ENCODE measurements at places on chromosomes 7 and 10.

DNA sequence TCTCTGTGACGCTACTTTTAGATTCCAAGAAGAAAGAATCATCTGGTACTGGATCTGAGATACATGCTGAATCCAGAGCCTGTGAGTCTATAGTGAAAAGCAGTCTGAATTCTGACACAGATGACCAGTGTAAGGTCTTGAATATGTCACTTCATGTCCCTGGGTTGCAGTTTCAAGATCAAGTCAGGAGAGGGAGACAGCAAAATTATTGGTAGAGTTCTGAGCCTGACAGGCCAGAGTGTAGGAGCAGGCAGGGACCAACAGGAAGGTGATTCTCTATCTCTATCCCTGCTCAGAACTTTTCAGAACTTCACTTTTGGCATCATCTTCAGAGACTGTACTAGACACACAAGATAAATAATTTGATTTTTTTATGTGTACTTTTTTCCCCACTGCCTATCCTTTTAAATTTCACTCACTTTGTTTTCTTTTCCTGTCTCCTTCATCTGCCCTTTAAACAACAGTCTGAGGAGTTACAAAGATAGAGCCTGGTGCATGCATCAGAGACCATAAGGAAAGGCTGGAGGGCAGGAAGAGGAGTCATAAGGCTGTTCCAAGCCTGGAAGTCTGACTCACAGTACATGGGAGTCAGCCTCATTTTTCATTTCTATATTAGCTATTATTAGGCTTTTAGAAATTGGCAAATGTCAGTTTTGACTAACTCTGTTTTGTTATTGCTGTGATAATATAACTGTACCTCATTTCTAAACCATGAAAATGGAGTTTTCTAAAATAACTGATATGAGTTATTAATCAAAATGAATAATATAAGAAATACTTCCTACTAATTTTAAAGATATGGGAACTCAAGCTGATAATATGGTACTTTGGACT is 120.2 kb upstream of the TMEM229A start:
- no peak for DNase-seq

- no peak for DNase-seq
Observed at GRCh38 chr10:95458871-95459270, 102.3 kb downstream of the SORBS1 start.

DNA sequence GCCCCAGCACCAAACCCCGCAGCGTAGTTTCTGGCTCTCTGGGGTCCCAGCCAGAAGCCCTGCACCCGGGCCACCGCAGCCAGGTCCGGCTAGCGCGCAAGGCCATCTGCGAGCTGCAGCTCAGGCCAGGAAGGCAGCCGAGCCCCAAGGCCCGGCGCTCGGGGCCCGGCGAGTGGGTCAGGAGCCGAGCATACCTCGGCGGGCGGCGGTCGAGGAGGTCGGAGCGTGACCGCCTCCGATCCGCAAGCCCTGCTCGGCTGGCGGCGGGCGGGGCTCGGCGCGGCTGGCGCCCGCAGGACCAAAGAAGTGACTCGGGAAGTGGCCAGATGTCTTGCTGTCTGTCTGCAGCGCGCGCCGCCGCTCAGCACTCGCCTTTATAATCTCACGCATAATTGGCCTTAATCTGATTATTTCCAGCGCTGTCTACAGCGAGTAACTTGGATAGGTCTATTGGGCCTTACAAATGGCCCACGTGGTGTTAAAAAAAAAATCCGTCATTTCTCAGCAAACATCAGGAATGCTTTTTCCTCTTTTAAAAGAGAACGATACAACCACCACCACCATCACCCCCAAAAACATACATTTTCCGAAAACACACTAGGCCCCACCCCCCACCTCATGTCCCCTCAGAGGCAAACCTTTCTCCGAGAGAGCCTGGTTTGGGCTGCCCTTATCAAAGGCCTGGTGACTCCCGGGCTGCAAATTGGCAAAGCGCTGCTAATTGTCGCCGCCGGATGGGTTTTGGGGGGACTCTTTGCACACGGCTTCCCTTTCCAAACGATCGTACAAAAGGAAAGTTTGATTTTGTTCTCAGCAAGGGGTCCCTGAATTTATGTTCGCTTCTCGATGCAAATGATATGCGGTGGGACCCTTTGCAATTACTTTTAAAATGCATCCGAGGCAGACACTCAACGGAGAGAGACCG is at the start of gene DRGX:
DRGX (minus strand) TSS at position 349 of the 925 bp plus-strand sequence. CDS start 649 bp downstream, outside the sequence.
- no peak for DNase-seq

- no peak for DNase-seq
Observed at GRCh38 chr10:134247-135131, 766 bp upstream of the ZMYND11 start.

DNA sequence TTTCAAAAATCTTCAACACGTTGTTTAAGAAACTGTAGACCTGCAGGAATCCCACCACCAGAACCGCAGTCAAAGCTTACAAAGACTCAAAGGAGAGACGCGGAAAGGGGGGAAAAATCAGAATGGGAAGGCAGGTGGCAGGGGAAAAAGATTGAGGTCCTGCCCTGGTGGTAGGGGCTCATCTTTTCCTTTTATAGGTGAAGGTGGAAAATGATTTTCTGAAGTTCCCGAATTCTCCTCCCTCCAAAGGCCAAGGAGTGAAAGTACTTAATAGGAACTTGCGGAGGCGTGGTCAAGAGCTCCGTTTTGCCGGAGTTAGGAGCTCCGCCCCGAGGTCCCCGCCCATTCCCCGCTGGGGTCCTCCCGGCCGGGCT is 724 bp downstream of the BBIP1 start:
- peak; percentile 90 for DNase-seq

GRCh38 chr7:143892527-143893300 is 9.3 kb downstream of the TCAF1 start:
- DNase-seq, result no peak

- no peak for DNase-seq
Observed at GRCh38 chr10:62182171-62182570, 86.5 kb downstream of the RTKN2 start.

- no peak for DNase-seq
Observed at GRCh38 chr7:155363852-155364600, 66.3 kb downstream of the INSIG1 start.

DNA sequence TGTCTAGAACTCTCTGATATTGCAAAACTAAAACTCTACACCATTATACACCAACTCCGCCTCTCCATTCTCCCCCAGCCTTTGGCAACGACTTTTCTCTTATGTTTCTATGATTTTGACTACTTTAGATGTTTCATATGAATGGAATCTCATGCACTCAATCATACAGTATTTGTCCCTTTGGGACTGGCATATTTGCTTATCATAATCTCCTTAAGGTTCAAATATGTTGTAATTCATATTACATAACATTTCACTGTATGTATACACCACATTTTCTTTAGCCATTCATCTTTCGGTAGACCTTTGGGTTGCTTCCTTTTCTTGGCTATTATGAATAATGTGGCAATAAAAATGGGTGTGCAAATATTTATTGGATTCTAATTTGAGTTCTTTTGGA is 164.4 kb downstream of the ARL4A start:
- no peak for DNase-seq

DNA sequence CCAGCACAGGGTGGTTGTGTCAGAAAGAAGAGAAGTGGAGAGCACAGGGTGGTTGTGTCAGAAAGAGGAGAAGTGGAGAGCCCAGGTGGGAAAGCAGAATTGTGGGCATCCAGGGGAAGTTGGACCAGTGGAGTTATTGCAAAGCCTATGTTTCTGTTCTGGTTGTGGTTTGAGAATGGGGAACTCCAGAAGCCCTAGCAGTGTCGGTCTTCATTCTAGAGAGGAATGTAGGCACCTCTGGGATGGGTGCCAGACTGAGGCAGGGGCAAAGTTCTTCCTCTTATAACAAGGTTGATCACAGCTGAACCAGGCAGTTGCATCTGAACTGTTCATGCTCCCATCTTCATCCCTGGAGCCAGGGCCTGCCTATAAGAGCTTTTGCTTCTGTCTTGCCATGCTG is 954 bp downstream of the FSCN3 start:
- DNase-seq, result no peak

- DNase-seq, result no peak
Observed at GRCh38 chr10:75029857-75030256, 81.6 kb upstream of the SAMD8 start.

DNA sequence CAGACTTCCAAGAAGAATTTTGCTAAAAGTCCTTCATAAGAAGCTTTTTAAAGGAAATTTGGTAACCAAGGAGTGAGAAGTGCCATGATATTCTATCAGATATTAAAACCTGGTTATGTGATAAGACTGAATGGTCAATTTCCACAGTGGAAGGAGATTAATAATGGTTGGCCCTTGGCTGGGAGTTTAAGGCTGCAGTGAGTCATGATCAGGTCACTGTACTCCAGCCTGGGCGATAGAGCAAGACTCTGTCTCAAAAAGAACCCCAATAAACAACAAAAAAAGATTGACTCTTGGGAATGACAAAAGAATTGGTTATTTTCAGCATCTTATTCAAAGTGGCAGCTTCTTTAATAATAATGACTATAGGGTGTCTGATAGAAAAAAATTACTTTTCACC is 37.2 kb downstream of the EXOC4 start:
- DNase-seq, result no peak

GRCh38 chr7:37732253-37732652 is 48.7 kb downstream of the GPR141 start:
- no peak for DNase-seq

DNA sequence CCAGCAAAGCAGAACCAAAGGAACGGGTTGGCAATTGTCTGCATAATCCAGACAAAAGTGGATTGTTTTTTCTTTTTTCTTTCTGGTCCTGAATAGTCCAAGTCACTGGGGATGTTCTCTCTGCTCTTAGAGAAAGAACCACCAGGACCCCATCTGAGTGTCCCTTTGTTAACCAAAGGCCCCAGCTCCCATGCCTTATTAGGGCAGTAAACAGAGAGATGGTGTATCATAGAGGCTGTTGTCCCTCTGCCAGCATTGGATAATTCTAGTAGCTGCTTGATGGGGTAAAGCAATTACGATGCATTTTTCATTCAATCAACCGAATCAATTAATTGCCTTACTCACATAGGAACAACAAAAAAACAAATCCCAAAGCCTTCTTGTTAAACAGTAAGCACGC is 213.0 kb downstream of the BUB3 start:
- no peak for DNase-seq

DNA sequence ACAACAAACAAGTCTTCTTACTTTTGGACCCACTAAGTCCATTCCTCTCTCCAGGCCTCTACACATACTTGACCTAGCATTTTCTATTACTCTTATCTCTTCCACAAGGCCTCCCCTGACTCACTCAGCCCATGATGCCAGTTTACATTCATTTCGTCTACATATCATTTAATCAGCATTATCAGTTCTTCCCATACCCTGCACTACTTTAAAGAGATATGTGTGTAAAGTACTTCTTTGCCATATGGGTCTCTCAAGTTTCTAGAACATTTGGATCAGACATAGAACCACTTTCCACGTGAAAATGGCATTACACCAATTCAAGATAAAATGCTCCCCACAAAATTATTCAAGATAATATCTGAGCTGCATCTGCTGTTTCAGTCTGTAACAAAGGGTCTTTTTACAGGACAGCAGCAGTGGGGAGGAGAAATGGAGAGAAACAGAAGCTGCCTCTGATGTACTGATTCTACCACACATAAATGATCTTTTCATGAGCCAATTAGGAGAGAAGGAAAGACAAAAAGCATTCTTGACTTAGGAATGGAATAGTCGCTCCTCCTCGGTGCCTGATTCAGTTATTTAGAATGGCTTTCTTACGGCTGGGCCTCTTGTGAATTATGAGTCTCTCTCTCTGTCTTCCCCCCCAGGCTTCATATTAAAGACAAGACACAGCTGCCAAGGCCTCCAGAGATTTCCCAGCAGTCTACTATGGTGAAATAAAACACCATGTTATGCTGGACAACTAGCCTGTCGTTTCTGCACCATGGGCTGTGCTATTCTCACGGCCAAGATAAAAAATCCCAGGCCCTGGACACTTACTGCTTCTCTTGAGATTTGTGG is 46.9 kb upstream of the SEPTIN7 start:
- DNase-seq, result no peak

GRCh38 chr10:86105640-86106039 is 261.0 kb downstream of the GRID1 start:
- DNase-seq, result no peak

DNA sequence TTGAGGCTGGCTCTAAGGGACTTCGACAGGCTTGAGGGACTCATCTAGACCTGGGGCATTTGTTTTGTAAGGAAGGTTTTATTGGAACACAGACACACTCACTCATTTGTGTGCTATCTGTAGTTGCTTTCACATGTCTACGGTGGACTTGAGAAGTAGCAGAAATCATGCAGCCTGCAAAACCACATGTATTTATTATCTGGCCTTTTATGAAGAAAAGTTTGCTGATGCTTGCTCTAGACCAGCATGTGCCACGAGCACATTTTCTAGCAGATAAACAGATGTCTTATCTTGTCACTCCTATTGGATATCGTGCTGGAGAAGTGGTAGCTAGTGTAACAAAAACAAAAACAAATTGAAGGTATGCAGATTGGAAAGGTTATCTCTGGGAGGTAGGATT is 9.8 kb downstream of the UPP1 start:
- DNase-seq, result no peak

- no peak for DNase-seq
Observed at GRCh38 chr10:110324805-110325280, 20.1 kb upstream of the SMNDC1 start.

- DNase-seq, result no peak
Observed at GRCh38 chr7:149197675-149198074, 2.3 kb downstream of the ZNF282 start.

- no peak for DNase-seq
Observed at GRCh38 chr7:138961159-138961558, 20.0 kb downstream of the KIAA1549 start.

GRCh38 chr7:77439572-77439971 is 23.4 kb upstream of the GSAP start:
- DNase-seq, result no peak

DNA sequence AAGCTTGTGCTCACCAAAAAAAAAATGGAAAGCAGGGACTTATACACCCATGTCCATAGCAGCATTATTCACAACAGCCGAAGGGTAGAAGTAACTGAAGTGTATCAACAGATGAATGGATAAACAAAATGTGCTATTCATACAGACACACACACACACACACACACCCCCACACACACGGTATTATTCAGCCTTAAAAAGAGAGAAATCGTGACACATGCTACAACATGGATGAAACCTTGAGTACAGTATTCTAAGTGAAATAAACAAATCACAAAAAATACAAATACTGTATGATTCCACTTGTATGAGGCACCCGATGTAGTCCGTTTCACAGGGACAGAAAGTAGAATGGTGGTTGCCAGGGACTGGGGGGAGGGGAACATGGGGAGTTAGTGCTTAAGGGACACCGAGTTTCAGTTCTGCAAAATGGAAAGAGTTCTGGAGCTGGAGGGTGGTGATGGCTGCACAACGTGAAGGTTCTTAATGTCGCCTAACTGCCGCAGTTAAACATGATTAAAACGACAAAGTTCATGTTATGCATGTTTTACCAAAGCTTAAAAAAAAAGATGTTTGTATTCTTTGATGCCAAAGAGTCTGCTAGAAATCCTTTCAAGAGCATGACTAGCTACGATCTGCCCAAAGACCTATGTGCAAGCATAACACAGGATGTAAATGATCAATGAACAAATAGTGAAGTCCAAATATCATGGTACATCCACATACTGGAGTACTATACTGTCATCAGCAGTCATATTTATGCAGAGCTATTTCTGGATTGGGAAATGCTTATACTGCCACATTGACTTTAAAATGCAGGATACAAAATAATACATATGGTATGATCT is 7.2 kb downstream of the TNS3 start:
- no peak for DNase-seq

- DNase-seq, result no peak
Observed at GRCh38 chr7:82434275-82435022, 9.1 kb downstream of the CACNA2D1 start.
